ENCODE measurements at places on chromosomes 11 and 22. TPM values are rescaled to one million over a fixed set of nuclear protein-coding genes. Genes with fewer than 3 reads are reported as not detected.

GRCh38 chr11:33452836-33453624 is 195.8 kb downstream of the HIPK3 start:
- DNase-seq, result no peak
- no peaks in the 10 kb centered on the region for H3K36me3 ChIP-seq

DNA sequence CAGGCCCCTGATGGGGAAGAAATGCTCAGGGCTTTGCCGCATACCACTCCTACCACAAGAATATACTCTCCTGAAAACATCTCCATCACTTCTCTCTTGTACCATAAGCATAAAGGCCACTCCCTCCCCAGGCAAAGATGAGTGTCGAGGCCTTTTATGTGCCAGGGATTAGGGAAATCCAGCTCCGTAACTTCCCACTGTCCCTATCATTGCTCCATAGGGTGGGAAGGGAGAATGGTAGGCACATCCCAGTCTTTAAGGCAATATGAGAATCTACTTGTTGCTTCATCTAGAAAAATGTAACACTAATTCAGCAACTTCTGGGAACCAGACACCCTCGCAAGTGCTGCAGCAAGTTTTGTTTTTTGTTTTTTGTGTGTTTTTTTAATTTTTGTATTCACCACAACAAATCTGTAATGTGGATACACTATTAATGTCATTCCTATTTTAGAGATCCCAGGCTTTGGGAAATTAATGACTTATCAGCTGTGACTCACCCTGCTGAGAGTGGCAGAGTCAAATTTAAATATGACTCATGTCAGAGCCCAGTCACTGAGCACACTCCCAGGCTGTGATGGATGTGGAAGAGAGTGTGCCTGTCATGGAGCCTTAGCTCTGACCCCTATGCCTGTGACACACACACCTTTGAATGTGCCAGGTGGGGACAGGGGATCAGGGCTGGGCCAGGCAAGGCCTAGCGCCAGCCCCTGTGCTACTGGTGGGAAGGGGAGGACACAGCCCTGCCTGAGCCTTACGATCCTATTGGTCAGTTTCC is 23.4 kb downstream of the PANX1 start:
- DNase-seq, result no peak
- H3K27me3 ChIP-seq, result no peaks in the 10 kb centered on the region
- no peaks in the 10 kb centered on the region for H3K36me3 ChIP-seq
- H3K4me3 ChIP-seq, result no peak overlapping the region
- no peak overlapping the region for H3K27ac ChIP-seq
- peaks cover 4% of the 10 kb centered on the region for H3K4me1 ChIP-seq

Gene CTSW
- total RNA-seq, result not detected

GRCh38 chr22:45484742-45485141 is 17.9 kb upstream of the FBLN1 start:
- H3K4me1 ChIP-seq, result no peaks in the 10 kb centered on the region
- H3K27ac ChIP-seq, result no peak overlapping the region
- no peak for DNase-seq

- no peaks in the 10 kb centered on the region for H3K4me1 ChIP-seq
- no peak overlapping the region for H3K4me3 ChIP-seq
- H3K27me3 ChIP-seq, result peaks cover 3% of the 10 kb centered on the region
- DNase-seq, result no peak
- H3K36me3 ChIP-seq, result no peaks in the 10 kb centered on the region
These were observed 264.7 kb upstream of the B3GAT1 start for GRCh38 chr11:134676516-134677287.

All from SJCRH30 (cell line).